Smooth muscle cell of the brain vasculature (primary cell): ENCODE measurements at places on chromosomes 4 and X.

DNA sequence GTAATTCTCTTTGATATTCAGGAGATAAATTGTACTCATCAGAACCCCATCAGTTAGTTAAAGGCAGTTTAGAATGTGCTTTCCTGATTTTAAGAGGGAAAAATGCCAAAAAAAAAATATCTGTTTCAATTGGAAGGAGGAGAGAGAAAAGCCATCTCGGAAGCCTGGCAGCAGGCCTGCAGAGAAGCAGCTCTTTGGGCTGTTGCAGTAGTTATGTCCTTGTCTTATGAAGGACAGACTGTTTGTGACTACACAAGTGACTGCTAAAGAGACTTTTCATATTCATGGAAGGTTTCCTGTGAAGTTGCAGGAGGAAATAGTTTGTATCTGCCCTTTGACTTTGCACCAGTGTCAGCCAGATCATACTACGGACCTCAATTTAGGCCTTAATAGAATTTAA, 88.8 kb downstream of the DCLK2 start:
- DNase-seq, result no peak

- DNase-seq, result no peak
Measured at GRCh38 chr4:24514808-24515207, 69.5 kb downstream of the DHX15 start.

DNA sequence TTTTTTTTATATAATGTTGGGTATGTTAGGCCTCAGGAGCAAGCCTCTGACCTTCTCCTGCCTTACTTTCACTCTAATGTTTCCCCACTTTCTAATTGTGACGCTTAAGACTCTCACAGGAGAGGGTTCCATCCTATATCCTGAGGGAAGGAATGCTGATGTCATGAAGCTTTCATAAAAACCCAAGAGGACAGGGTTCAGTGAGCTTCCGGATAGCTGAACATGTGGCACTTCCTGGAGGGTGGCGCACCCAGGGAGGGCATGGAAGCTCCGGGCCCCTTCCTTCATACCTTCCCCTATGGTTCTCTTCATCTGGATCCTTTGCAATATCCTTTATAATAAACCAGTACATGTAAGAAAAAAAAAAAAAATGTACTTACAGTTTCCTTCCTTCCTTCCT, 48.0 kb upstream of the TMPRSS11E start:
- DNase-seq, result no peak

GRCh38 chr4:174517502-174518445, 4.5 kb downstream of the HPGD start:
- no peak for DNase-seq

DNA sequence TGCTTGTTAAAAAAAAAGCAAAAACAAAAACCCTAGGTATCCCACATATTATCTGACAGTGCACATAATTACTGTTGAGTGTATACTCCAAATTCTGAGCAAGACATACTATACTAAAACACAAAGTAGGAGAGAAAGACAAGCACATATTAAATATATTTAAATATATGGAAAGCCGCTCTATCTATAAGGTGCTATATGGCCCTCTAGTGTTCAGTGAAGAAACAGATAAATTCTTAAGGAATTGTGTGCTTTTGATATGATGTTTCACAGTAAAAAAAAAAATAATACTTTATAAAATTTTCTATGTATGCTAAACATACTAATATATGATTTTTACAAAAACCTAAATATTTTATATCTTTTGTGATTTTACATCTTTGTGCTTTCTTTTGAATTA, 137.8 kb downstream of the FBXW7 start:
- DNase-seq, result no peak

GRCh38 chr4:74608151-74608949, 163.4 kb downstream of the AREG start:
- no peak for DNase-seq

DNA sequence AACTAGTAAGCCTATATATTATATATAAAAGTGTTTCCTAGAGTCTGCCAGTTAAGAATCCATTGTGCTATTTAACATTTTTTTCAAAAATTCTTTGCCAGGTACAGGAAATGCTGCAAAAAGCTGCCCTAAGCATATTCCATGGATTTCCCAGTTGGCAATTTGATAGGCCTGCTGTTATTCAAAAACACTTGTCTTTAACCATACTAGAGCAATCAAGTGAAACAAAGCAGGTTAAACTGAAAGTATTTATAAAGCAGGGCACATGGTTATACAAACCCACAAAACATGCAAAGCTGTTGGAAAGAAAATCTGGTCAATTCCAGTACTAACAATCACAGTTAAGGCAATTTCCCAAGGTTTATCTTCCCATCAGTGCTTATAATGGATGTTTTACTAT, 159.9 kb downstream of the UNC5C start:
- DNase-seq, result no peak

DNA sequence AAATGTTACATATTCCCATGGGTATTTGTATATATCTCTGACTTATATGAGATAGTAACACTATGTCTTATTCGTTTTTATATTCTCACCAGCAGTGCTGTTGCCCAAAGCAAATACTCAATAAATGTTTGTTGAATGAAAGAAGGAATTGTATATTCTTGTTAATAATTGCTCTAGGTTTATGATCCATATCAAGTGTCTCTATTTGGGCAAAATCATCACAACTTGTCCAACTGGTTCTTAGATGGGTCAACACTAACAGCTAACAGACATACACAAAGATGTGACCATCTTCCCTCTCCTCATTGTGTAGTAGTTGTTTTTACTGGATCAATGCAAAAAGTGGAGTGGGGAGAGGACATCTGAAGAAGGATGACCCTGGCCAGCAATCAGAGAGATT, 6.6 kb upstream of the APLN start:
- no peak for DNase-seq

DNA sequence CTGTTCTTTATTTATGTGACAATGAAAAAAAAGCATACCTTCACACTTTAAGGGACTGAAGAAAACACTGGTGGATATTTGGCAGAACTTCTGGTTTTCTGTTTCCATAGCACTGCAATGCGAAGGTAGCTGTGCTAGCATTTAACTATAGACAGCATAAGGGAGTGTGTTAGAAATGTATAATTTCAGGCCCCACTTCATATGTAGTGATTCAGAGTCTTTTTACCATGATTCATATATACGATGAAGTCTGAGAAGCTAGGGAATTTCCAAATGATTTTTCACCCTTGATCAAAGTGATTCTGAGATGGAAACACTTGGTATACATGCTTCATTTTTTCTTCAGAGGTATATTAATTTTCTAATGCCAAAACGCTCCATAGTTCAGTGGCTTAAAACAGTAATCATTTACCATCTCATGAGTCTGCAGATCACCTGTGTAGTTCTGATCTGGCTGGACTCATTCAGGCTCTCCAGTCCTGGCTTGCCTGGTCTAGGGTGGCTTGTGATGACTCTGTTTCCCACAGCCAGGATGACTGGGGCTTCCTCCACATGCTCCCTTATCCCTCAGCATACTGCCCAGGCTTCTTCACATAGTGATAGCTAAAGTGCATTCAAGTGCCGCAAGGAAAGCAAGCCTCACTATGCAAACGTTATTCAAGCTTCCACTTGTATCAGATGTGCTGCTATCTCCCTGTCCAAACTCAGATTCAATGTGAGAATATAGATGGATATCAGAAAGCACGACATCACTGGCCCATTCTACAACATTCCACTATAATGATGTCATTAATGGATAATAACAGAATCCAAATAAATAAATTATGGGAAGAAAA, 790.1 kb downstream of the TECRL start:
- no peak for DNase-seq

- no peak for DNase-seq
Measured at GRCh38 chr4:10740891-10741620, 56.5 kb upstream of the CLNK start.

DNA sequence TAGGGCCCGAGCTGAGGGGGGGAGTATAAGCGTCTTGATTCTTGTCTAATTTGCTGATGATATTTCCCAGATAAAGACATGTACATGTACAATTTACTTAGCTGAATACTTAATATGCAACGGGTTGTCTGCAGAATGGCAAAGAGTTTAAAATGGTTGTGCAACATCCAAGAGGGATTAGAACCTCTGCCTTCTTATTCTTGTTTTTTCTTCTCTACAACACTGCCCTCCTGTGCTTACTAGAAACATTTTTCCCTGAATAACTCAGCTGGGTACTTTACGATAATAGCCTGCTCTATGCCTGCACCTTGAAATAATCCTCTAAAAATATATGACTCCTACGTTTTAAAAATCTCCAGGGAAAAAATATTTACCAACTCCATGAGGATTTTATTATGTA, 41.8 kb downstream of the INTS12 start:
- DNase-seq, result no peak

GRCh38 chrX:129665916-129666644, 11.3 kb upstream of the APLN start:
- DNase-seq, result no peak

GRCh38 chr4:110915301-110915700, 292.4 kb upstream of the PITX2 start:
- no peak for DNase-seq

GRCh38 chr4:173243321-173243720, 74.7 kb downstream of the GALNT7 start:
- DNase-seq, result no peak

- DNase-seq, result no peak
Measured at GRCh38 chrX:45709381-45709780, 508.7 kb upstream of the DIPK2B start.

- DNase-seq, result no peak
Measured at GRCh38 chr4:180665994-180666824, 1577.0 kb upstream of the TENM3 start.
